Amniotic stem cell (primary cell): ENCODE measurements at places on chromosomes 2 and 18.
A peak's percentile ranks its signal among the peaks of the same experiment; 100 is the strongest.

DNA sequence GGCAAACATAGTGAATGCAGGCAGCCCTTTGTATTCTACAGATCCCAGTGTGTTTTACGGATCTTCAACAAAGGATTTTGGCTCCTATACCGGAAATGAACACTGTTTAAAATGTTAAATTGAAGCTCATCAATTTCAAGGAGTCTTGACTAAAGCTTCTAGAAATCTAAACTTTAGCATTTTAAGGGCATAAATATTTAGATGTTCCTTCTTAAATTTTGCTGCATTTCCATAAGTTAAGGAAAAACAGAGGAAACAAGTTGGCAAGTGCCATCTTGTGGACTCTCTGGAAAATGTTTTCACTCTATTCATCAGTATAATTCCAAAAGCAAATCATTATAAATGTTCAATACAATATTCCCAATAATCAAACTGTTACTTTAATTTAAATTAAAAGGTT lies 19.6 kb downstream of the CHN1 start:
- no peak for DNase-seq

GRCh38 chr2:62296034-62296831 lies 100.3 kb downstream of the B3GNT2 start:
- DNase-seq, result no peak

DNA sequence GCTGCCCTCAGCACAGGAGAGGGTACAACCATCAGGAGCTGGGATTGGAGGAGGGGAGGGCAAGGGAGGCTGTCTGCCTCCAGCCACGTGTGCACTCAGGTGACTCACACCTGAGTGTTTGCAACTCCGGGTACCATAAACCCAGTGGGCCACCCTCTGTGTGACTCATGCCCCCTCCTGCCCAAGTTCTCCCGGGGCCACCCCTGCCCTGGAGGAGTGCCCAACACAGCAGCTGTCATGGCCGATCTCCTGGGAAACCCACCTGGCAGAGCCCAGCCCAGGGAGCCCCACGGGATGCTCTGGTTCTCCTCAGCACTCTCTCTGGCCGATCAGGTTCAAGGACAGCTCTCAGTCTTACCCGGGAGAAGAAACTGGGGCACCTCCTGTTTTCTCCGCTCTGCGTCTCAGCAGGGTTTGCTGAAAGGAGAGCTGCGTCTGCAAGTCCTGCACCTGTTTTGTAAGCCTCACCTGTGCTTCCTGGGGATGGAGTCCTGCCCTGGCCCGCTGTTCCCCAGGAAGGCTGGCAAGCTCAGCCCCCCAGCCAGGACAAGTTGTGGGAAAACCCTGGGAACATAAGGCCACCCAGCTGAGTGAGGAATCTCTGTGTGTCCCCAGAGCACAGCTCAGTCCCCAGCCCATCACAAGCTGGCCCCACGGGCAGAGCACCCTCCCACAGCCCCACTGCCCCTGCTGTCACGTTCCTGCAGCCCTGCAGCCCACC lies 44.0 kb upstream of the UBE2F start:
- no peak for DNase-seq

- no peak for DNase-seq
Measured at GRCh38 chr2:126890136-126890510, 8.6 kb upstream of the TEX51 start.

DNA sequence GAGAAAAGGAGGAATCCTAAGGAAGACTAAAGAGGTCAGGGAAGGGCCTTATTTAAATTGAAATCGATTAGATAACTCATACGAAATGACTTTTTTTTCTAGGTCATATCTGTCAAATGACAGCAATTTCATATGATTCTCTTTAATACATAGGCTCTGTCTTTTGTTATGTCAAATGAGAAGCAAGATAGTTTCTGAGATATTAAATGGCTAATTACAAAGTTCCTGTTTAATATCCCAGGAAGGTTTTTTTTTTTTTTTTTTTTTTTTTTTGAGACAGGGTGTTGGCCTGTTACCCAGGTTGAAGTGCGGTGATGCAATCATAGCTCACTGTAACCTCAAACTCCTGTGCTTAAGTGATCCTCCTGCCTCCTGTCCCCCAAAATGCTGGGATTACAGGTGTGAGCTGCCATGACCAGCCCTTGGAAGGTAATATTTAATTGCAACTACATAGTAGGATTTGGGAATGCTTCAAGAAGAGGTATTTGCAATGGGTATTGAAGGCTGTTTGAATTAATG lies 48.0 kb upstream of the RMND5A start:
- DNase-seq, result no peak

DNA sequence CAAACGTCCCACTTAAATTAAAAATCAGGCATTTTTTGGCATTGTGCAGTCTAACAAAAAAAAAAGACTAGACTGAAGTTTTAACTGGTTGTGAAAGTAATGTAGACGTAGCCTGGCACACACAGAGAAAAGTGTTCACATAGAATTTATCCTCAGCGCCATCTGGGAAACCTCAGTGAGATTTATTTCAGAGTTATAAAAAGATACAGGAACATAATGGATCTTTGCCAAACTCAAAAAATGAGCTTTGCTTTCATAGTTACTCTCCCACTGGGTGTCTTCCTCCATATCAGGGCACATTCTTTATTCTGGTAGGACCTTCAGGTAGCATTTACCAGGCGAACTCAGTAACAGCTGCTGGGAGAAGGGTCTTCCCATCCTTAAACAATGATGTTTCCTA lies 532.4 kb upstream of the SALL3 start:
- DNase-seq, result no peak

- no peak for DNase-seq
Measured at GRCh38 chr2:238790126-238790832, 57.6 kb upstream of the TWIST2 start.

GRCh38 chr2:136060416-136060815 lies 57.5 kb downstream of the CXCR4 start:
- no peak for DNase-seq

DNA sequence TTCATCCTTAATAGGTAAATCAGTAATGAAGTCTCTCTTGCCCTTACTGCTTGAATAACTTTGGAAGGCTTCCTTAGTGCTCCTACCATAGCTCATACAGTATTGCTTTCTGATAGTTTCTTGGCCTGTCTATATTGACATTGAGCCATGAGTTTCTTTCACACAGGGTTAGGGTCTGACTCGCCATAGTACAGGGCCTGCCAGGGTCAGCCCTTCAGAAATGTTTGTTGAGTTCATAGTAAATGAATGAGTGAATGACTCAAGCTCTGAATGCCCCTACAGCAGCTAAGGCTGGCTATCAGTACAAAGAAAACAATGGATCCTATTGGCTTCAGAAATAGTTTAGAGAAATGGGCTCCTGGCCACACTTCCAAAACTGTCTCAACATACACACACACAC lies 65.0 kb upstream of the LRATD1 start:
- no peak for DNase-seq

GRCh38 chr18:54149078-54149697 lies 75.3 kb downstream of the MBD2 start:
- peak; percentile 65 for DNase-seq
